Hematopoietic multipotent progenitor cell (in vitro differentiated cells): ENCODE measurements at places on chromosomes 13 and 19.
A peak's percentile ranks its signal among the peaks of the same experiment; 100 is the strongest.

DNA sequence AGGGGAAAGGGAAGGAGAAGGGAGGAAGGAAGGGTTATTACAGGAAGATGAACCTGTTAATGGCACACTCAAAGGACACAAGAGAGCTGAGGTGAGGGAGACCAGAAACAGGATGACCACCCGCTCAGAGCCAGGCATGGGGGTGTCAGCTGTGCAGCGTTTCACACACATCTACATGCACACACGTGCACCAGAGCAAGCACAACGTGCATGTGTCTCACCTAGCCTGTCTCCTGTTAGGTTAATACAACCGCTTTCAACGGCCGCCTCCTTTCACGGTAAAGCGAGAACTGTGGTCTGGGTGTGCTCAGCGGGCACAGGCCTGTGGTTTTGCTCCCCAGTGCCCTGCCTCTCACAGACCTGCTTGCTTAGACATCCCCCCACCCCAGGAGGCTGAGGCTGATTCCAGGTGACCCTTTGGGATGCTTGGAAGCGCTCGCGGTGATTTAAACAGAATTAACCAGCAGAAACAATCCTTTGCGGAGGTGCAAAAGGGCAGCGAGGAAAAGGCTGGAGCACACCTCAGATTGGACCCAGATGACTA is 27.4 kb downstream of the IRS2 start:
- no peak for DNase-seq

DNA sequence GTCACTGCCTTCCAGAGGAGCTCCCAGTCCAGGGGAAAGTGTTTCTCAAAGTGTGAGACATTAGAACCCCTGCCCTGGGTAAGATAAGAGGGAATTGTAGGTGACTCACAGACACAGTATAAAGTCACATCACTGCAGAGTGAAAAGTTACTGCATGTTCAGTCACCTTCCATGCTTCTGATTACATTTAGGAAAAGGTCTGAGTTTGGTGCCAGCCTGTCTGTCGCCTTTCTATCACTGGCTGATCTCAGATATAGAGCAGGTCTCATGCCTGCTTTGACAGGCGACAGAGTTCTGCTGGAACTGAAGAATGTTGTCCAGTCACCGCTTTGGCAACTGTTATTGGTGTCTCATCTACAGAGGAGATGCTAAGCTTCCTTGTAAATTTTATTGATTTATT is 1078.6 kb downstream of the UQCRFS1 start:
- DNase-seq, result no peak

DNA sequence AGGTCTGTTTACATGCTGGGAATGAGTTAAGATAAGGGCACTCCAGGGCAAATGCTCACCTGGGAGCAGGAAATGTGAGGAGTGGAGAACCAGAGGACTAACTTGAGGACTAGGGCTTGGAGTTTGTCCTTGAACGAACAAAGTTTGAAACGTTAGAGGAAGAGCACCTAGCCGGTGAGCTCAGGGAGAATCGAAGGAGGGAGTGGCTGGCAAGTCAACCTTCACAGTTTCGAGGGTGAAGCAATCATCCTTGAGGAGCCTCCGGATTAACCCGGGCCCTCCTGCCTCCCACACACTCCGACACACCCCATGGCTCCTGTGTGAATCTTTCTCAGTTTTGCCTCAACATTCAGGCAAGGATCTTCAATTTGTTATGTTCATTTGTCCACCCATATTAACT is 58.6 kb downstream of the LMO7 start:
- no peak for DNase-seq

DNA sequence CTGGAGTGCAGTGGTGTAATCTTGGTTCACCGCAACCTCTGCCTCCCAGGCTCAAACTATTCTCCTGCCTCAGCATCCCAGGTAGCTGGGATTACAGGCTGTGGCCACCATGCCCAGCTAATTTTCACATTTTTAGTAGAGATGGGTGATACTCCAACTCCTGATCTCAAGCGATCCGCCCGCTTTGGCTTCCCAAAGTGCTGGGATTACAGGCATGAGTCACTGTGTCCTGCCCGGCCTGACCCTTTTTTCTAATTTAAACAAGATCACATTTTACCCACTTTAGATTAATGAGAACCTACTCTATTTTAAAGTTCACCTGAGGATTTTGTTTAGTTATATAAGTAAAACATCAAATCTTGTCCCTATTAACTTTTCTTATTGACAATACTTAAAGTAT is 91.8 kb upstream of the POSTN start:
- DNase-seq, result no peak

DNA sequence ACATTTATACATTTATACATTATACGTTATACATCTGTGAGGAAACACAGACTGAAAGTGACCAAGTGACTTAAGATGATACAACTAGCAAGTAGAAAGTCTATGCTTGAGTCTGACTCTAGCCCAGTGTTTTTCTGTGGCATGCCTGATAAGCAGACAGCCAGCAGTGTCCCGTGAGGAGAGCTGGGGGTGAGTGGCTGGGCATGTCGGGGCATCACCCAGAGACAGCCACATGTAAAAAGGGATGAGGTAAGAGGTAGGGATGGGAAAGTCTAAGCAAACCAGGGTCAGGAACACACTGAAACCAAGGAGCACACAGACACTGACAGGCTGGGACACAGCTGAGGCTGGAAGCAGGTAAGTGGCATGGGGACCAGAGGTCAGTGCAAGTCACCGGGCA is 333.2 kb downstream of the FOXO1 start:
- DNase-seq, result no peak

GRCh38 chr19:28569132-28570131 is 643.5 kb downstream of the UQCRFS1 start:
- DNase-seq, result no peak

DNA sequence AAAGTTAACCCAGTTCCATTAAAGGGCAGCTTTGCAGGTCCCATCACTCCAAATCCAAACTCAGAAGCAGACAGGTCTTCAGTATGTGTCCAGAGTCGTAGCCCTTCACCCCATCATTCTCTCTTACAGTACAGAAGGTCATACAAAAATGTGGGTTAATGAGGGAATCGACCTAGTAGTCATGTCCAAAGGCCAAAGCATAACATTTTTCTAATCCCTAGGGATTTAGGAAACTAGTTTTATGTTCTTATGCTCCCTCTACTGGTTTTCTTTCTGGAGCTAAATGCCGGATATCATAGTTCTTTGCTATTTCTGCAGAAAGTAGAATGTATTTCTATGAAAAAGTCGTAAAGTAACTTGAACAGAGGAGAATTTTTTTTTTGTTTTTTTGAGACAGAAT is 72.2 kb downstream of the DHRS12 start:
- DNase-seq, result no peak

- no peak for DNase-seq
These were observed 463 bp downstream of the SUGP1 start for GRCh38 chr19:19319732-19320360.

DNA sequence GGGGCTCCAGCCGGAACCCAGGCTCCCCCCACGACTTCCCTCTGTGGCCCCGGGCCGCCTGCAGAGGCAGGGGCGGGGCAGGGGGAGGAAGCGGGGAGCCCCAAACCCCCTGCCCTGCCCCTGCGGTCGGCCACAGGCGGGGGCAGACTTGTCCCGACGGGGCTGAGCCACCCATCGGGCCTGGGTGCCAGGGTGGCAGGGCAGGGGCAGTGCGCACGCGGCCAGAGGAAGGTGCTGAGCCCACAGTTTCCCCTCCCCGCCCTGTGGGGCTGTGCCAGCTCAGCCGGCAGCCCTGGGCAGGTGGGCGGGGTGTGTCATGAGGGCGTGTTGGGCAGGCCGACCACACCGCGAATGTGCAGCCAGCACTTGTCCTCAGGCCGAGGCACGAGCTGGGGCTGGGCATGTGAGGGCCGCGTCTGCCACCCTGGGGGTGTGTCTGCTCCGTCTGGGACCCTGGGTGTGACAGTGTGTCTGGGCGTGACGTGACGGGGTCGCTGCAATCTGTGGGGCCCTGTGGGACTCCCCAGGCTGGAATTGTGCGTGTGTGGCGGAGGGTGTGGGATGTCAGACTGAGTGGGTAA is 17.7 kb downstream of the CCDC97 start:
- peak; percentile 76 for DNase-seq

- no peak for DNase-seq
These were observed 973.7 kb downstream of the UQCRFS1 start for GRCh38 chr19:28239270-28239669.

- peak; percentile 66 for DNase-seq
These were observed 4.3 kb downstream of the RUVBL2 start for GRCh38 chr19:48997972-48998371.

- DNase-seq, result no peak
These were observed 646.4 kb downstream of the TBC1D4 start for GRCh38 chr13:74835579-74835978.

DNA sequence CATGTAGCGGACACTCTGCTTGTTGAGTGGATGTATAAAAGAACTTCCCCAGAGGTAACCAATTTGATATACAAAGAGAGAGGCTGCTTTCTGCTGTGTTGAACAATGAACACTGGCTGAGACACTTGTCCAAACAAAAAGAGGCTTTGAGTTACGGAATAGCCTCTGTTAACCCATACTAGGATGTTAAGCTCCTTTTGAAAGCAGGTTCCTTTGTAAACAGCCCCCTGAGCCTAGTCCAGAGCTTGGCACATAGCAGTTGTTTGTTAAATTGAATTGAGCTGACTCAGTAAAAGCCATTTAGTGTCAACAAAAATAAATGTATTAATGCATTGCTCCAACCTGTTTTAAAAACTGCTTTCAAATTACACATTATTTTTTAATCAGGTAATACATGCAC is 200.1 kb downstream of the MZT1 start:
- DNase-seq, result no peak

GRCh38 chr19:47113850-47114651 is 475 bp upstream of the ZC3H4 start:
- DNase-seq, result no peak

DNA sequence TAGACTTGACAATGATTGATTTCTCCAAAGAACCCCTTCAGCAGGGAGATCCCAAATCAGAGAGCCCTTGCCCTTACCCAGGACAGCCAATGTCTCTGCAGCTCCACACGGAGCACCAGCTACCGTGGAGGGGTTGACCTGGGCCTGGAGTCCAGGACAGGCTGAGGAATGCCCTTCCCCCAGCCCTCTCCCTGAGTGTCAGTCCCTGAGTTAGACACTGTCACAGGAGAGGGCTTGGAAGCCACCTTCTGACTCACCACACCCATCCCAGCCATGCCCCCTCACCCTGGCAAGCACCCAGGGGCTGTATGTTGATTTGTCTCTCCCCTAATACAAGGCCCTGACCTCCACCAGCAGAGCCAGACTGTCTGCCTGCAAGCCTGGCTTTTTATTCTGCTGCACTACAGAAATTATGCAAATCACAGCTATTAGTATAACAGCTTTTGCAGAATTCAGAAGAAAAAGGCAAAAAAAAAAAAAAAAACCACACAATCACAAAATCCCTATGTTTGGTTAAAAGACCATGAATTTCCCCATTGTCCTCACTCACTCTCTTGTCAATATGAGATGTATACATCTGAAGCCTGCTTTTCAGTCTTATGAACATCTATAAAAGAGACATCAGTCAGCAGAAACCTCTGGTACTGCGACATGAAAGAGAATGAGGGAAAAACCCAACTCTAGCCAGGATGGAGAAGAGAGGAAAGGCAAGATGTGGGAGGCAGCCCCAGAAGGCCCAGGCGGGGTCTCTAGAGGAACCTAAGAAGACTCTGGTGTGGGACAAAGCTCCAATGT is 240.7 kb downstream of the UQCRFS1 start:
- no peak for DNase-seq

- DNase-seq, result no peak
These were observed at the start of gene PRMT1 for GRCh38 chr19:49677231-49677900. PRMT1 (plus strand) TSS chr19:49677271; CDS start chr19:49677281, 10 bp downstream.

GRCh38 chr13:68927387-68928026 is 1180.1 kb upstream of the ATXN8OS start:
- DNase-seq, result peak; percentile 24

DNA sequence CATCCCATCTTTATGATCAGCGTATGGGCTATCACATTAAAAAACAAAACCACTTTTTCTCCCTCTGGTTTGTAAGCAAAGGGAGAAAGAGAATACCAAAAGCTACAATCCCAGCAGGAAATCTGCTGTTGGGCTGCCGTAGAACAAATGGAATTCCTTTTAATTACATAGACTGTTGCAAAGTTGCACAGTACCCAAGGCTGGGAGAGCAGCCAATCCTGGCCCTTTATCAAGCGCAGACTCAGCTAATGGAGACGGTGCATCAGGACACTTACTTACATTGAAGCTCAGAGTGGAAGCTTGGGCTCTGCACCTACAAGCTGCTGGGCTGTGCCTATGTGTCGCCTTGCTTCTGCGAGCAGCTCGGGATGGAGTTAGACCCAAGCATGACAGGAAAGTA is 15.2 kb downstream of the CCNA1 start:
- no peak for DNase-seq

DNA sequence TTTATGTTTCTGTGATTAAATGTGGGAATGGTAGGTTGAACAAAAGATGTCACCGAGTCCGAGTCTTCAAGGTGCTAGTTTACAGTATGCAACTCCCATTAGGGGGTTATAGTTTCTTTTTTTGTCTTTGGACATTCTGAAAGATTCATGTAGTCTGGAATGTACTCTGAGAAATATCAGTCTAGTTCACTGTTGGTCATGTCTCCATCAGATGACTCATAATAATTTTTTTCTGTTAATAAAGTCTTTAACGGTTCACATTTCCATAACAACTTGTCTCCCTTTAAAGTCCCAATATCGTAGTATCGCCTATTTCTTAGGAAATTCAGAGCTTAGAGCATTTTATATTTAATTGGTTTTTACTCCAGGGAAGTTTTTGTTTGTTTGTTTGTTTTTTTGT is 13.5 kb upstream of the ESD start:
- no peak for DNase-seq

DNA sequence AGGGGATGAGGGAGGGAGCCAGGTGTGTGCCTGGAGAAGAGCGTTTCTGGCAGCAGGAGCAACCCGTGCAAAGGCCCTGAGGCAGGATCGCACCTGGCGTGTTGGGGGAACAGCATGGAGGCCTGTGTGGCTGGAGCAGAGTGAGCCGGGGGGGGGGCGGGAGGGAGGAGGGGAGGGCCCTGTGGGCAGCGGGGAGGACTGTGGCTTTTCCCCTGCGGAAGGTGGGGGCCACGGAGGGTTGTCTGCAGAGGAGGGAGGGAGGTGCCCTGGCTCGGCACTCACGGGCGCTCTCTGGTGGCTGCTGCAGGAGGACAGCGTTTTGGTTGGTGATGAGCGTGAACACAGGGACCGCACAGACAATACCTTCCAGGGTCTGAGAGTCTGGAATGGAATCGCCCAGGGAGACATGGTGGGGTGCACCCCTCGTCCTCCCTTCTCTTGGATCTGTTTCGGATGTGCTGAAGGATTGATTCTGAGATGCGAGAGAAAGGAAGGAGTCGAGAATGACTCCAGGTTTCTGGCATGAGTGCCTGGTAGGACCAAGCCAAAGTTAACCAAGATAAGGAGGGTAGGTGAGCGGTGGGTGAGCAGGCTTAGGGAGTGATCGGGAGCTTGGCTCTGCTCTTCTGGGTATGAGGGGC is 6.5 kb downstream of the RAB11B start:
- peak; percentile 63 for DNase-seq

DNA sequence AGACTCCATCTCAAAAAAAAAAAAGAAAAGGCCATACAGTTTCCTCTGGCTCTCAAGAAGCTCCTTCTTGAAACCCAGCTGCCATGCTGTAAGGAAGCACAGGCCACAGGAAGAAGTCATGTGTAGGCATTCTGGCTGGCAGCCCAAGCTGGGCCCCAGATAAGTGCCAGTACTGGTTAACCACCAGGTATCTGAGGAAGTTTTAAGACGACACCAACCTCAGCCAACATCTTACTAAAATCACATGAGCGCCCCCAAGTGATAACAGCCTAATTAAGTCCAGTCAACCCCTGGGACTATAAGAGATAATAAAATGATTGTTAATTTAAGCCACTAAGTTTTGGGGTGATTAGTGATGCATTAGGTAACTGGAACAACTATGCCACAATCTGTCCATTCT is 27.4 kb upstream of the AKT2 start:
- DNase-seq, result no peak
